Caki2 (cell line): ENCODE measurements at places on chromosomes 3 and 15. TPM values are rescaled to one million over a fixed set of nuclear protein-coding genes. Genes with fewer than 3 reads are reported as not detected.
A peak's percentile ranks its signal among the peaks of the same experiment; 100 is the strongest.

The CCR9 gene
- total RNA-seq, result 0.81 TPM in 1 of 2 replicates, not detected in the other

The AADACL2 gene
- total RNA-seq, result not detected in 2 replicates

The FOXL2NB gene
- 0.78 and 1.4 TPM in 2 replicates for total RNA-seq

The MCCC1 gene
- 5.8 and 7.7 TPM in 2 replicates for total RNA-seq

GRCh38 chr3:166993015-166993630 lies 387.0 kb downstream of the ZBBX start:
- DNase-seq, result no peak

- peak; percentile 6 for DNase-seq
Observed at GRCh38 chr3:128537091-128537703, 44.2 kb upstream of the GATA2 start.

DNA sequence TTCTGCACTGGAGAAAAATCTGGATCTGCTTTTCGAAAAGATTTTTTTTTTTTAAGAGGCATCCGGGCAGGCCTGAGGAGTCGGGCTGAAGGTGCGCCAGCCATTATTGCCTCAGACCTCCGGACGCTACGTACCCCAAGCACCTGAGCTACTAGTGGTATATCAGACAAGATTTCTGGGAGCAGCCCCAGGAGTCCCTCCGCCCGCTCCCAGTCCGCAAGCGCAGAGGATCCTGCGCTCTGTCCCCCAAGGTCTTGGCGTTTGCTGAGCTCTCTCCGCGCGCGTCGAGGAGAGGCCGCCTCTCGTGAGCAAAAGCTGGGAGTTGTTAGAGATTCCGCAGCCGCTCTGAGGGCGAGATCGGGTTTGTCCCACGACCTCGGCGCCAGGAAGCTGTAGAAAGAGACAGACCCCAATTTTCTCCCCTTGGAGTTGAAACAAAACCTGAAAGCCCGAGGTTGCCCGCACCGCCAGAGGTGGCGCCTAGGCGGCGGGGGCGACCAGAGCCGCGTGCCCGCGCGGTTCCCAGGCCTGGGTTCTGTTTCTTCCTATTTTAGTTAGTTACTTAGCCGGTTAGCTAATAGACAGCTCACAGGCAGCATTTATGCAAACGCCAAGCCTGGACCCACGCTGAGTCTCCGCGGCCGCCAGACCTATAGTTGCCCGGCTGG lies 72.5 kb upstream of the POLG start:
- DNase-seq, result no peak

- peak; percentile 72 for DNase-seq
Observed at GRCh38 chr3:11591391-11592282, 52.1 kb downstream of the VGLL4 start.

DNA sequence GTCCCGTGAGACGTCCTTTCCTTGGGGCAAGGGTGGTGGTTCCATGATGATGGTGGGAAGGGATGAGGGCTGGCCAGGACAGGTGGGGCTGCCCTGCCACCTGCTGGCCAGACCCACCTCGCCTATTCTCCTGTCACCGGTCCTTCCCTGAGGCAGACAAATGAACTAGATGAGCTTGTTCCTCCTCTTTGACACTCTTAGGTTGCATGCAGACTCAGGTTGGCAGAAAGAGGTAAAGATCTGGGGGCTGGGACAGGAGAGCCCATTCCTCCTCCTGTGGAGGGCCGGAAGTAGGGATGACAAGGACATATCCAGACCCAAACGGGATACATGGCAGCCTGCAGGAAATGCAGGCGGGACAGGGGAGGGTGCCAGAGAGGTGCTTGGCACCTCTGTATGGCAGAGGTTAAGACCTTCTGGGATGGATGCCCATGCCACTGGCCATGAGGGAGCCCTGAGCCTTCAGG lies 38.6 kb downstream of the ACSBG1 start:
- DNase-seq, result peak; percentile 28
